ENCODE measurements at places on chromosomes 11 and 22. TPM values are rescaled to one million over a fixed set of nuclear protein-coding genes. Genes with fewer than 3 reads are reported as not detected.

Gene CCDC88B
- 2.9 TPM for polyA plus RNA-seq

Gene CRYAB
- polyA plus RNA-seq, result 7.4 TPM

Gene C11orf97
- not detected for polyA plus RNA-seq

Gene FAT3
- polyA plus RNA-seq, result 0.23 TPM

Gene LRP4
- 3.4 TPM for polyA plus RNA-seq

Gene PATE2
- not detected for polyA plus RNA-seq

Gene ZBTB16
- polyA plus RNA-seq, result 0.39 TPM

Gene TTC28
- 1.6 TPM for polyA plus RNA-seq

Gene LIF
- polyA plus RNA-seq, result 1.2 TPM

Gene GLB1L3
- 3.0 TPM for polyA plus RNA-seq

Gene SYT12
- polyA plus RNA-seq, result 0.09 TPM

Gene BTG4
- polyA plus RNA-seq, result 0.13 TPM

Gene CALCA
- not detected for polyA plus RNA-seq

Gene OR52H1
- 0.15 TPM for polyA plus RNA-seq

Measured in keratinocyte (primary cell).